NCI-H1105 treated with DMSO at 0.1 percent for 48 hours (cell line): ENCODE measurements at places on chromosomes 5 and 9.

GRCh38 chr5:107300721-107301327 is 369.9 kb downstream of the EFNA5 start:
- DNase-seq, result no peak

GRCh38 chr9:107478805-107479204 is 10.8 kb downstream of the KLF4 start:
- no peak for DNase-seq

DNA sequence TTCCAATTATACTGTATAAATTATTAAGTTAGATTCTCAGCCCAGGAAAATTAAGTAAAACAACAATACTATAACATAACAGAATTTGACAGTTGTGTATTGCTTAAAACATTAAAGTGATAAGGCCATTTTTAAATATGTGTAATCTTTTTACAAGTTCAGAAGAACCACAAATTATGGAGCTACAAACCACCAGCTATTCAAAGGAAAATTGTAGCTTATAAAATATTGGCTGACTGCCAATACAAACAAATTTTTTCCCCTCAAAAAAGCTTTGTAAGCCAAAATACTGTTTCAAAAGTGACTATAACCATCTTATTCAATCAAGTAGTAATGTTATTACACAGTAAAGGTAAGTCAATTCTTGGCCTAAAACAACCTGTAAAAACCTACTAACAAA is 21.9 kb downstream of the STRBP start:
- DNase-seq, result peak; percentile 47

DNA sequence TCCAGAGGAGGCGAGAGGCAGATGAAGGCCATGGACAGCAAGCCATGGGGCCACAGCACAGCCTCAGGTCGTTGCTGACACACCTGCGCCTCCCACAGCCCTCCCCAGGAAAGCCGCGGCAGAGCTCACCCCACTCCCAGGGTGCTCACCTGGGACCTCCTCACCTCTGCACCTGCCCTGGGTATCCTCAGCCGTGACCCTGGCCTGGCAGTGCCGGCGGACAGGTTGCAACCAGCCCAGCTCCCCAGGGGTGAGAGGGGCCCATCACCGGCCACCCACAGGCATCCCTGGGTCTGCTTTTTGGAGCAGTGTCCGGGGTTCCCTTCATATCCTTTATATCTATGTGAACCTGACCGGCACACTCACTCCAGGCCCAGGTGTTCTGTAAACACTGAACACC is 30.4 kb upstream of the FCN1 start:
- DNase-seq, result no peak

DNA sequence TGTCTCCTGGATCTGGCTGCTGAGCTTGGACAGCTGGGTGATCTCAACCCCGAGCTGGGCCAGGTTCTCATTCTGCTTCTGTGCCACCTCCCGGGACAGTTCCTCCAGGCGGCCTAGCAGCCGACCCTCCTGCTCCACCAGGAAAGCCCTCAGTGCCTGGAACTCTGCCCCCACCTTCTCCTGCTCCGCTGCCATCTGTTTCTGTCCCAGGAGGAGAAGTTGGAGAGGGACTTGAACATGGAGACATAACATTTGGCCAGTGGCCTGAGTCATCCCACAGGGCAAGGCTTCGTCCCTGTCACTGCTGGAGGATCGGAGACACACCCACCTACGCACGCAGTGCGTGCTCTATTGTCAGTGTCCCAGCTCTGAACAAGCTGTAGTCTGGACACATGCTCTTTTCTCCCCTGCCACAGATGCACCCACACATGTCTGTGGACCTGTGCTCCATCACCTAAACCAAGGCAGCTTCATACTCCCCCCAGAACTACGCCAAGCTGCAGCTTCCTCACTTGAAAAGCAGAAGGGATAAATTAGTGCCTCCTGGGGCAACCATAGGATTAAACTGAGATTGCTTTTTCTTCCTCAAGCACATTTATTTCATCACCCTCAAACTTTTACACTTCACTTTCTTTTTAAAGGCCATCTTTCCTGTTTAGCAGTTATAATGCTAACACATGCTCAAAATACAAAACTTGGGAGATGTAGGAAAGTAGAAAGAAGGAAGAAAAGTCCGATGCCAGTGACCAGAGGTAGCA is 4.9 kb downstream of the TRIM7 start:
- no peak for DNase-seq

GRCh38 chr9:116792271-116792670 is 105.2 kb downstream of the TRIM32 start:
- no peak for DNase-seq

GRCh38 chr5:132470010-132470392 is 20.6 kb downstream of the IRF1 start:
- DNase-seq, result no peak

GRCh38 chr9:137380606-137381005 is 42.4 kb downstream of the EXD3 start:
- no peak for DNase-seq

DNA sequence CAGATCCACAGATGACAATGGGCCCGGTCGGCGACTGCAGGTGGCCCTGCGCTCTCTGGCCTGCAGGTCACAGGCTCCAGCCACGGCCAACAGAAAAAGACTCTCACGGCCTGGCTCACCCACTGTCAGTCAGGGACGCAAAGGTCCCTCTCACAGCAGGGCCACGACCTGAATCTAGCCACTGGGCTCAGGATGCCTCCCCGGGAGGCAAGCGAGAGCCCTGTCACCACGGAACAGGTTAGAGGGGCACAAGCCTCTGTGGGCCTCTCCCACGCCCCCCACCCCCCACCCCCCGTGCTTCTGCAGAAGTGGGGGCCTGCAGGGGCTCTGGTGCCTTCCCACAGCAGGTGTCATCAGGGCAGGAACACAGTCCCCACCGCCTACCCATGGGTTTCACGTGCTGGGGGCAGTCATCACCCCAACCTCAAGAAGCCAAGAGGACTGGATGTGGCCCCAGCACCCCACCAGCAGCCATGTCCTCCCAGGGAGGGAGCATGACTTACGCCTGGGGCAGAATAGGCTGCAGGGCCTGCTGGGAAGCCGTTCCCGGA is 17.3 kb upstream of the EGFL7 start:
- no peak for DNase-seq

DNA sequence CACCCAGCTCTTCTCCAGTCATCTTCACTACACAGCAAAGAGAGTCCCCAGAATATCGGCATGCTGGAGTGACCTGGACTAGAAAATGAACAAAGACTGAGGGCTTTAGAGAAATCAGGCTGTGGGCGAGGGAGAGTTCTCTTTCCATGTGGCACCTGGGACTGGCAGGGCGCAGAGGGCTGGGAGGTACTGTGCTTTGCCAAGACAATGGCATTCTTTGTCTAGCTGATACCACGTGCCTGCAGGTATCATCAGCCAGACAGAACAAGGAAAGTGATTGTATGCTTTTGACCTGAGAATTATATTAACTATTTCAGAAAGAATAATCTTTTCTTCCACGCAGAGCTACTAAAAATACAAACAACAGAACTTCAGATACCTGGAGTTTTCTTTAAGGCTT is 30.5 kb downstream of the DDX31 start:
- DNase-seq, result no peak
